ENCODE measurements at places on chromosomes 12 and 14.

- peak; percentile 91 for DNase-seq
These were observed 19.8 kb upstream of the AQP2 start for GRCh38 chr12:49930515-49931288.

DNA sequence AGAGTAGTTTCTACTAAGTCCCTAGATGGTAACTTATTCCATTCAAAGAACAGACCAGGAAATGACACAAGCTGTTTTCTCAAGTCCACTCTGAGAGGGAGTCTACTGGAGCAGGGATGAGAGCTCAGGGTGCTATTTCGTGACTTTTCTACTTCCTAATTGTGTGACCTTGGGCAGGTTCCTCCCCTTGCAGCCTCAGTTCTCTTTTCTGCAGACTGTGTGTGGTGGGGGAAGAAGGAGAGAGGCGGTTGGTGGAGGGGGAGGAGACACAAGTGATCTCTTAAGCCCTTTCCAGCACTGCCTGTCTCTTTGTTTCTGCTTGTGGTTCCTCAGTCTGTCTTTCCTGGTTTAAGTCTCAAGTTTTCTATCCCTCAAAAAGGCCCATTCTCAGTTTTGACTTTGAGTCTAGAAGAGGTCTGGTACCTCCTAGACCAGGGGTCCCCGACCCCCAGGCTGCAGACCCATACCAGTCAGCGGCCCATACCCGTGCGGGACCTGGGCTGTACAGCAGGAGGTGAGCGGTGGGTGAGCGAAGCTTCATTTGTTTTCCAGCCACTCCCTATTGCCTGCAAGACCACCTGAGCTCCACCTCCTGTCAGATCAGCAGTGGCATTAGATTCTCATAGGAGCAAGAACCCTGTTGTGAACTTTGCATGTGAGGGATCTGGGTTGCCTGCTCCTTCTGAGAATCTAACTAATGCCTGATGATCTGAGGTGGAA, 10.7 kb downstream of the FGF6 start:
- DNase-seq: no peak

- DNase-seq: no peak
These were observed 13.1 kb downstream of the RAPGEF3 start for GRCh38 chr12:47745485-47746041.

DNA sequence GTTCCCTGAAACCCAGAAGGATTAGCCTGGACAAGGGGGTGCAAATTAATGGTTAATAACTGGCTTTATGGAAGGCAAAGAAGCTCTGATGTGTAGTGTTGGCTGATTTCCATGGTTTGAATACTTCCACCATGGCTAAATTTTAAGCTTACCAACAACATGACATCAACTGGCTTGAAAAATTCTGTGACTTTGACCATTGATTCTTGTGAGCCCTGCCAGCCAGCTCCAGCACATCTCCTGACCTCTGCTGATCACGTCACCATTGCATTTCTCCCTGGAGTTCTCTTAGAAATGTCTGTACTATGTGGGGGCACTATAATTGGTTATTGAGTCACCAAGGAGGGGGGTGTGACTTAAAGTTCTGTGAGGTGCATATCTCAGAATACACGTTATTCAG, 171.2 kb downstream of the MYRFL start:
- DNase-seq: no peak

DNA sequence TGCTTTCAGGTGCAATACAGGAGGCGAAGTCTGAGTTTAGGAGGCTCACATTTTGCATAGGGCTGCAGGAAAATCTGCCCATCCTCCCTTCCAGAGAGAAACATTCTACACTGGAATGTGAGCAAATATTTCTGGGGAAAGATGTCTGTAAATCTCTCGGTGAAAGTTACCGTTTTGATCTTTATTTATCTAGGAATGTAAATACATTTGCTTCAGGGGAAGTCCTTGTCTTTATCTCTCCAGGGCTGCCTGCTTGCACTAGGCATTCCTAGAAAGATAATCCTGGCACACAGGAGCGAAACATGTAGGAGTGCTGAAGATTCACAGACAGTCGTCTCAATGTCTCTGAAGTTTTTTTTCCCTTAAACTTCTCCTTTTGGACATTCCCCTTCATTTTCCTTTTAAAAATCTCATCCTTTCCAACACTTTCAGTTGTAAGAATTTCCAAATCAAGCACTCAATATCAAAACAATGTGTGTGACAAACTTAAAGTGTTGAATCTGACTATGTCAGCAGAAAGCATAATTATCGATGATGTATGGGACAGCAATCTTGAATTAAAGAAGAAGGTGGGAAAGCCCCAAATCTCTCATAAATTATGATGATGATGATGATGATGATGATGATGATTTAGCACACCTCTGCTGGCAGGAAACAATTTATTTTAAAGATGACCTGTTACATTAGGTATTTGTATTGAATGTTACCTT, 113.4 kb upstream of the RESF1 start:
- DNase-seq: no peak
